ENCODE measurements at places on chromosomes 16 and 17.

DNA sequence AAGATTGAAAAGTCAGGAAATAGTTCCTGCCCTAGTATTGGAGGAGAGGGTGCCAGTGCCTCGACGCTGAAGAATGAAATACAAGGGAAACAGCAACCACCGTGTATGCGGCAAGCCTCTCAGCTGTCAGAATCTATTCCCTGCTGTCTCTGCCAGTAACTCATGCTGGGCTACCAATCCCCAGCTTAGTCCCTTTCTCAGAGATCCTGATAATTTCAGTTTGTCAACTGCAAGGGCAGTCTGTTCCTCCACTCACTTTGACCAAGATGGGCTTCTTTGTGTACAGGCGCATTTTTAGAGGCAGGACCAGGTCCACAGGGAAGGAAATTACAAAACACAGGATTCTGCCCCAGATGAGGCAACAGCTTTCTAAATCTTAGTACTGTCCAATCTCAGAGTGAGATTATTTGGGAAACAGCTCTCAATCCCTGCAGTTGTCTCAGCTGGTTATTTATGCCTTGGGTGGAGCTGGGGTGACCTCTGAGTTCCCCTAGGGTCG lies 1.3 kb downstream of the NQO1 start:
- no peak for DNase-seq

DNA sequence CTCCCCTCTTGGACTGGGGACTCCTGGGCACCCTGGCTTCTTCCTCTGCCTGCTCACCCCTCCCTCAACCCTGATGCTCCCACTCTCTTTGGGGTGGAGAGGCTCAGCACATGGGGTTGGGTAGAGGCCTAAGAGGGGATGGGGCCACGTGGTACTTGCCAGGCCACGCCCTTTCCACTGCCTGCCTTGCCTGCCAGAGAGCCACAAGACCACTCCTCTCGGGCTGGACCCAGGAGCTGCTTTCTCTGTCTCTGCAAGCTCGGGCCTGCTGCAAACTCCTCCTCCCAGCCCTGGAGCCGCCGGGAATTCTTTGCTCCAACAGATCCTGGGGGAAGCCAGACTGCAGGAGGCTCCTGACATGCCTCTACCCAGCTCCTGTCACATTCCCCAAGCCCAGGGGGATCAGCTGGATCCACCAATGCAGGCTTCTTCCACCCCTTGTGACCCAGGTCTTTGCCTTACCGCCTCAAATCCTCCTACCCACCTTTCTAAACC lies 11.8 kb downstream of the DLX4 start:
- no peak for DNase-seq

DNA sequence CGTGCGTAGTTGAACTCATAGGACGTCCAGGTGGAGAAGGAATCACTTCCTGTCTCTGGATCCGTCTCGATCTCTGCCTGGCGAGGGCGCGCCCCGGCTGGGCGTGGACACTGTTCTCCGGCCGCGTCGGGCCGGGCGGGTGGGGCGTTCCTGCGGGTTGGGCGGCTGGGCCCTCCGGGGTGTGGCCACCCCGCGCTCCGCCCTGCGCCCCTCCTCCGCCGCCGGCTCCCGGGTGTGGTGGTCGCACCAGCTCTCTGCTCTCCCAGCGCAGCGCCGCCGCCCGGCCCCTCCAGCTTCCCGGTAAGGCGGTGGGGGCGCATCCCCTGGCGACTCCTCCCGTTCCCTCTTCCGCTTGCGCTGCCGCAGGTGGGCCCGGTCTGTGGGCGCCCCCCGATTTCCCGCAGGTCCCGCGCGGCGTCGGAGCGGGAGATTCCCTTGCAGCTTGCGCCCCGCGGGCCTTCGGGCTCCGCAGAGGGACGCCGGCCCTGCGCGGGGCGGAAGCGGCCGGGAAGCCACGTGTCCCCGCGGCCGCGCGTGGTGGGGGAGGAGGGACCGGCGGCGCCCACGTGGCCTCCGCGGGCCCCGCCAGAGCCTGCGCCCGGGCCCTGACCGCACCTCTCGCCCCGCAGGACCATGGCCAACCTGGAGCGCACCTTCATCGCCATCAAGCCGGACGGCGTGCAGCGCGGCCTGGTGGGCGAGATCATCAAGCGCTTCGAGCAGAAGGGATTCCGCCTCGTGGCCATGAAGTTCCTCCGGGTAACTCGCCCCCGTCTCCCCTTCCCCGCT lies at the start of gene NME2:
Gene NME2, plus strand, starts transcription at position 214 of the 789 bp plus-strand sequence. Its CDS starts 420 bp downstream, at position 634.
- peak; percentile 88 for DNase-seq

DNA sequence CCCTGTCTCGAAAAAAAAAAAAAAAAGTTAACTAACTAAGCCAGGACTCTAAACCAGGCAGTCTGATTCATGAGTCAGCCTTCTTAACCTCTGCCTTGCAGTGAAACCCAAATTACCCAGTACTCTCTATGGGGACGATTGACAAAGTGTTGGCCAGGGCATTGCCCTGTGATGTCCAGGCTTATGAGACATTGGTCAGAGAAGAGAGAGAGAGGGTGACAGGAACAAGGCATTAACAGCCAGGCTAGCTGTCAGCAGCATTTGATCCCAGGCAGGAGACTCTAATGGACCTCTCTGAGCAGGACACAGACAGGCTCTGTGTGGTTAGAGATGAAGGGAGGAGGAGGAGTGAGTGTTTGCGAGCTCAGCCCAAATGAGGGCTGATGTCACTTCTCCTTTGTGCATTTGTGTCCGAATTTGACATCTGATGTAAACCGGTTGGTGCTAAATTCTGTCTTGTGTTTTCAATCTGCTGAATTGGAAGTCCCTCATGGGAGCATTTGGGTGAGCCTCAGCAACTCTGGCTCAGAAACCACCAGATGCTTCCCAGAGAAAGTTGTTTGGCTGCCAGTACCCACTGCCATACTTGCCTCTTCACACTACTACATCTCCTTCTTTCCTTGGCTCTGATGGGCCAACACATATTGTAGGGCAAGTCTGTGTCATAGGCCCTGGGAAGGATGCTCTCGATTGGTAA lies 4.3 kb upstream of the MYL4 start:
- DNase-seq: peak; percentile 68

DNA sequence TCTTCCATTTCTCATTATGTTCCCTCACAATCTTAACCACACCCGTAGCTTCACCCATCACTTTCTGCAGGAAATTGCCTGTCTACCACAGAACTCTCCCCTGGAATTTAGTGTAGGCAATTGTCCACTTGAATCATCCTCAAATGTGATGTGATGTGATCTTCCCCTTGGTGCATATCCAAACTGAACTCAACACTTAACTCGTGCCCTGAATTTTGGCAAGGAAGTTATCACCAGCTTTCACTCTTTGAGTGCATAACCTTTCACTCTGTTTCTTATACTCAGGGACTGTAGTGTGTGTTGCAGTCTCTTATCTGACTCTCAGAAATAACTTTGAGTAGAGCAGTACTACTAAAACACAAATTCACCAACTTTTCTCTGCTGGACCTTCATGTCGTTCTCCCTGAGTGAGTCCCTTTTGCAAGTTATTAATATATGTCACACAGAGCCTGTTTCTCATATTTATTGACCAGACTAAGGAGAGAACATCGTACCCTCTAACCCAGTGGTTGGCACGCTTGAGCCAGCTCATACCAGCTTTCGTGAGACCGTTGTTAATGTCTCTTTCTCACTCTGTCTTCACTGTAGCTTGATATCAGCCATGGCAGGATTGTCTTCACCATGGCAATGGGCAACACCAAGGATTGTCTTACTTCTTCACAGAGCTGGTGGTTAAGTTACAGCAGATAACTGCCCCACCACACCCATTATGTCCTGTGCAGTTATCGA lies 558.9 kb upstream of the HSBP1 start:
- no peak for DNase-seq

GRCh38 chr16:15052747-15053476 lies 3.0 kb downstream of the NTAN1 start:
- DNase-seq: no peak

DNA sequence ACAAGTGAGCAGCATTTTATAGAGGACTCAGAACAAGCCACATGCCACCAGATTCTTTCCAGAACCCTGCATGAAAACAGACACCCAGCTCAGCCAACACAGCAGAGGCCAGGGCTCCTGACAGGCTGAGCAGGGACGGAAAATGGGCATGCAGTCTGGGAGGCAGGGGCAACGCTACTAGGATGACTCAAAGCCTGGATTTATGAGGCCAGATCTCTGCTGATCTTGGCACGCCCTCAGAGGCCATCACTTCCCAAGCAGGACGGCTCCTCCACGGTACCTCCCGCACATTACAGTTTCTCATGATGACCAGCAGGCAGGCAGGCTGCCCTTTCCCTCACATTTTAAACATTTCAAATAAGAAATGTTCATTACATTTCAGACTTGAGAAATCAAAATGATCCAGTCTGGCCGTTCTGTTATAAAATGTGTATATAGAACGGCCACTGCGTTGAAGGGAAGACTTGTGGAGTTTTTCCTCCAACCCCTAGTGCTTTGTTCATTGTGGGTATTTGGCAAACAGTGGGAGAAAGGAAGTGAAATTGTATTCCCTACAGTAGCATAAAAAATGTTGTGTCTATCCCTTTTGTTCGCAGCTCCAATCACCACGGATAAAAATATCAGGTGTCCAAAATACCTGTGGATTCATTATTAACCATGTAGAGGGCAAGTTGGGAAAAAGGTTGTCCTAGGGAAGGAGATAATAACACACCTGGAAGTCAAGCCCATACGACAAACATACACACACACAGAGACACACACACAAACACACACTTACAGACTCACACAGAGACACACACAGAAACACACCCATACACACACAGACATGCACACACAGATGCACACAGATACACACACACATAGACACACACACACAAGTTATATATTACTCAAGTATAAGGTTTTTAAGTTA lies 64.8 kb upstream of the ADAMTS18 start:
- no peak for DNase-seq

DNA sequence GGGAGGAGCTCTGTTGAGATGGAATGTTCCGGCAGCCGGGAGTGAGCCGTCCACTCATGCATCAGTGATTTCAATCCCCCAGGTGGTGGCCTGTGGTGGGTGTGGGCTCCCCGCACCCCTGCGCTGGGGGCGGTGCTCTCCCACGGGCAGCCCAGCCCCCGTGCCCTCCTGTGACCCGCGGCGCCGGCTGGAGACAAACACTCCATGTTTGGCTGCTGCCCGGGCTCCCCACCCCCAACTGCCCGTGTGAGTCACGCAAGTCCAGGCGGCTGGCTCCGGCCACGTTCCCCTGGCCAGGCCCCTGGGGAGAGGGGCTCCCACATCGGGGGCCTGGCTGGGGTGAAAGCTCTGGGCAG lies 29.4 kb downstream of the CACNA1H start:
- DNase-seq: no peak

GRCh38 chr17:62216847-62217246 lies 151.8 kb upstream of the MED13 start:
- DNase-seq: no peak

DNA sequence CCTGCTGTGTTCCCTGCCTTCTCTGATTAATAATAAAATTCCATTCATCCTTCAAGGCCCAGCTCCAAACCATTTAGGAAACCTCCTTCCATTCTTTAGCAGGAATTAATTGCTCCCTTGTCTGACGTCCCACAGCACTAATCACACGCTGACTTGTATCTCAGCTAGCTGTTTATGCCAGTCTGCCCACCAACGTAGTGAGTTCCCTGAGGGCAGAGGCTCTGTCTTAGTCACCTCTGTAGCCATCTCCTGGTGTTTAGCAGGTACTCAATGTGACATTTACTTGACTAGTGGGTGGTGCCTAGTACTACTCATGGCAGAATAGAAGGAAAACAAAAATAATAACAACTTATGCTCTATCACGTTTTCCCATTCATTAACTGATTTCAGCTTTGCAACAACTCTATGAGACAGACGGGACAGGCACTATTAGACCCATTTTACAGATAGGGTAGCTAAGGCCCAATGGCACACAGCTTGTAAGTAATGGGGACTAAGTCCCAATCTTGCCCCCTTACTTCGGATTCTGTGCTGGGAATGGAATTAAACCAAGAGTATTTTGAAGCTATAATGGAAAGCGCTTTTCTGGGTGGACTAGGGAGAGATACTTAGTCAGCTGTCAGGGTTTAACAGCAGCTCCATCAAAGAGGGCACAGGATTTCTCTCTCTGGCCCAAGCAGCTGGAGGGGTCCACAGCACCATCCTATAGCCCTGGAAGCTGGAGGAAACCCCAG lies 931 bp upstream of the WIPF2 start:
- DNase-seq: no peak

GRCh38 chr16:27430923-27431484 lies 29.0 kb downstream of the IL21R start:
- peak; percentile 49 for DNase-seq

DNA sequence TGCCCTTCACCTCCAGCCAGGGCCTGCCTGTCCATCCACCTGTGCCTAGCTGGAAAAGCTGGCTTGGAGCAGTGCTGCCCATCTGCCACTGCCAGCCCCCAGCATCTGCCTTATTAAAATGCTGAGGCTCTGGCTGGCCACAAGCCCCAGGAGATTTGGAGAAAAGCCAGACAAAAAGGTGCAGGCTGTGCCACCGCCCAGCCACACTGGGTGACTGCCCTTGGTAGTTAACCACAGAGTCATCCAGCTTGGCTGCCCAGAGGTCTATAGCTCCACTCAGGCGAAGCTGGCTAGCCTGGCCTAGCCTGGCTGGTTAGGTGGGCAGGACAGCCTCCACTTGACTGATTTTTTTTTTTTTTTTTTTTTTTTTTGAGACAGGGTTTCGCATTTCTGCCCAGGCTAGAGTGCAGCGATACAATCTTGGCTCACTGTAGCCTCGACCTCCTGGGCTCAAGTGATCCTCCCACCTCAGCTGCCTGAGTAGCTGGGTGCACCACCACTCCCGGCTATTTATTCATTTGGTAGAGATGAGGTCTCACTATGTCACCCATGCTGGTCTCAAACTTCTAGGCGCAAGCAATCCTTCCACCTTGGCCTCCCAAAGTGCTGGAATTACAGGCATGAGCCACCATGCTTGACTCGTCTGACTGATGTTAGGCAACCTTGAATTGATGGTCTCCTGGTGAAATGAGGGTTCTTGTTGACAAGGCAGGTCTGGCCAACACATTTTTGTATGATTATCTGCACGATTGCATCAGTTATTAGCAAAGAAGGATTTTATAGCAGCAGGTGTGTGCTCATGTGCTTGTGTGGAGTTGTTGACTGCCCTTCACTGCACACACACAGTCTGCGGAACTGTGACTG lies 103.8 kb downstream of the RAB11FIP4 start:
- no peak for DNase-seq

- DNase-seq: no peak
These were observed 7.9 kb downstream of the FA2H start for GRCh38 chr16:74766729-74767128.

Measured in activated effector memory CD4-positive, alpha-beta T cell treated with anti-CD3 and anti-CD28 coated beads, Interleukin-2, amount 50 U/mL, for 16 hours (primary cell).